Kasumi-1 (cell line): ENCODE measurements at places on chromosomes 13 and 19.

- DNase-seq: no peak
These were observed 124.4 kb upstream of the SPATA13 start for GRCh38 chr13:24036115-24036514.

DNA sequence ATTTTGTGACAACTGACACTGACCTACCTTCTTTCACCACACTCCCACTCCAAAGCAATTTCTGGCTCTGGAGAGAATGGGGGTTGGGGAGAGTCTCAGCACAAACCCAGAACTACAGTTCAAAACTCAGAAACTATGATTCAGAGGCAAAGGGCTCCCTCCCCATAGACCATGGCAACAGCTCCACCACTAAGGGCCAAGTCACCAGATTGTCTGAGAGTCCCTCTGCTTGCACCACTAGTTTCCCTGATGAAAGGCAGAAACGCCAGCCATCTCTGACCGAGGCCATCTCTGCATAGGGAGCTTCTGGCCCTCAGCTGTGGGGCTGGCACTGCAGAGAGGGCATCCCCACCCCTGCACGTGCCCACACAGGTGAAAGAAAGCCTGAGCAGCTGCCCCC is 112.4 kb upstream of the VSTM2B start:
- DNase-seq: no peak

DNA sequence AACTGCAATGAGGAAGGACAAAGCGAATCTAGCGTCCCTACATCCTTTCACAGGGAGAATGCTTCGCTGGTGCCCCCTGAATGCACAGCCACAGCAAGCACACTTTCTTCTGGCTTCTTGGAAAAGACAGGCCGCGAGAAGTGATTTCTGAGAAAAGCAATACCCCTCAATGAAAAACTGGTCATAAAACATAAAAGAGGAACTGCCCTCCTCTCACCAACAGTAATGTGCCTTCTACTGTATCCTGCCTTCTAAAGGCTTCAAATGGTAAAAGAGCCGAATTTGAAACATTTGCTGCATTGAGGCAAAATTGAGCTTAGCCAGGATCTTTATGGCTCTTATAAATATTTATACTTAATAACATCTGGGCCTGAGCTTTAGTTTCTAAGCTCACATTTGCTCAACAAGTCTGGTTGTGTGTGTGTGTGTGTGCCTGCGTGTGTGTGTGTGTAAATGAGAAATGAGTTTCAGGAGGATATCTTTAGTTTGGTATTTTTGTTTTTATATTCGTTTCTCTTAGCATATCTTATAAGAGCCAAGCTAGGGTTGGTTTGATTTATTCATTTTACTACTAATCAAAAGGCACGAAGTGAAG is 246.1 kb upstream of the MAB21L1 start:
- peak; percentile 27 for DNase-seq

DNA sequence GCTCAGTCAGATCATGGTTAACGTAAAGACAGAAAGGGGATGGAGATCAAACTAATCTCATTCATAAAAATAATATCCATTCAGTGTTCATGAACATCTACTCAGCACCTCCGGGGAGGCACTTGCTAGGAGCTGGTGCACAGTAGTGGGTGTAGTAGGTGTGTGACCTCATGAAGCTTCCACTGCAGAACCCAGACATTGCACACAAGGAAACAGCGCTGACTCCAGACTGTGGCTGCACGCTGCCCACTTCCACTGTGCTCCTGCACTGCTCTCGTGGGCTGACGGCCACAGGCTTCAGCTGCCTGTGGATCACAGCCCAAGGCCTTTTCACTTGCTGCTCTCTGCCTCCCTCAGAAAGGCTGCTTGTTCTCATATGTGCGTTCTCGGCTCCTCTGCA is 214.4 kb upstream of the ZNF507 start:
- DNase-seq: no peak

- no peak for DNase-seq
These were observed 21.0 kb upstream of the GDF15 start for GRCh38 chr19:18364826-18365528.

DNA sequence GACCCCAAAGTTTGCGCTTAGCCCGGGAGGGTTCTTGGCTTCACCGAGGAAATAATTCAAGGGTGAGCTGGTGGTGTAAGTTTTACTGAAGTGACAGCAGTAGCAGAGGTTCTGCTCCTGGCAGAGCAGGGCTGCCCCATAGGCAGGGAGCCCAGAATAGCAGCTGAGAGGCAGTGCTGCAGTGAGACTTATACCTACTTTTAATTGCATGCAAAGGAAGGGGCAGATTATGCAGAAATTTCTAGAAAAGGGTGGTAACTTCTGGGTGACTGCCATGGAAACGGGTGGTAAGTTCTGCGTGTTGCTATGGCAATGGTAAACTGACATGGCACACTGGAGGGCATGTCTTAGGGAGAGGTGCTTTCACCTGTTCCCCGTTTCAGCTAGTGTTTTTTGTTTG is 17.5 kb upstream of the CAMSAP3 start:
- no peak for DNase-seq
